ENCODE measurements at places on chromosomes 13 and 19.

GRCh38 chr19:2381148-2381820 lies 21.2 kb downstream of the TMPRSS9 start:
- DNase-seq: no peak

DNA sequence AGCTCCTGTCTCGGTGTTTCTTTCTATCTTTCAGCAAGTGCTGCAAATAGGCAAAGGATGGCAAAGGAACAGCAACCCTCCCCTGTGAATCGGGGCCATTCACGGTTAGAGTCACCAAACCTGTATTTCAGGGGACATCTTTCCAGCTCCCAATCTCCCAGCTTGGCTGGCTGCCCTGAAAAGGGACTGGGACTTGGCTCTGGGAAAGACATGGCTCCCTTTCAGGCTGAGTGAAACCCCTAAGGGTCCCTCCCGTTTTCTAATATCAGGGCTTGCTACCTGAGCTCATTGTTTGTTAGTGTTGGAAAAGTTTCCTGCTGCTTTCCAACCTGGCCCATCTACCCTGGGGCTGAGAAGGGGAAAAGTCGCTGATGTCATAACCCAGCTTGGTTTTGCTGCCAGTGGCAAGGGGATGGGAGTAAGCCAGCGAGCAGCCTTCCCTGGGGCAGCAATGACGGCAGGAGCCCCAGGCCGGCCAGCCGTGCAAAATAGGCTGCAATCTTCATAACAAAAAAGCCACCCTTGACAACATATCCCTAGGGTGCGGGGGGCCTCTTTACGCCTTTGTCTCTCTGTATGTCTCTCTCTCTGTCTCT lies 29.9 kb downstream of the SERP2 start:
- DNase-seq: no peak

- no peak for DNase-seq
Observed at GRCh38 chr19:28213470-28214082, 999.4 kb downstream of the UQCRFS1 start.

DNA sequence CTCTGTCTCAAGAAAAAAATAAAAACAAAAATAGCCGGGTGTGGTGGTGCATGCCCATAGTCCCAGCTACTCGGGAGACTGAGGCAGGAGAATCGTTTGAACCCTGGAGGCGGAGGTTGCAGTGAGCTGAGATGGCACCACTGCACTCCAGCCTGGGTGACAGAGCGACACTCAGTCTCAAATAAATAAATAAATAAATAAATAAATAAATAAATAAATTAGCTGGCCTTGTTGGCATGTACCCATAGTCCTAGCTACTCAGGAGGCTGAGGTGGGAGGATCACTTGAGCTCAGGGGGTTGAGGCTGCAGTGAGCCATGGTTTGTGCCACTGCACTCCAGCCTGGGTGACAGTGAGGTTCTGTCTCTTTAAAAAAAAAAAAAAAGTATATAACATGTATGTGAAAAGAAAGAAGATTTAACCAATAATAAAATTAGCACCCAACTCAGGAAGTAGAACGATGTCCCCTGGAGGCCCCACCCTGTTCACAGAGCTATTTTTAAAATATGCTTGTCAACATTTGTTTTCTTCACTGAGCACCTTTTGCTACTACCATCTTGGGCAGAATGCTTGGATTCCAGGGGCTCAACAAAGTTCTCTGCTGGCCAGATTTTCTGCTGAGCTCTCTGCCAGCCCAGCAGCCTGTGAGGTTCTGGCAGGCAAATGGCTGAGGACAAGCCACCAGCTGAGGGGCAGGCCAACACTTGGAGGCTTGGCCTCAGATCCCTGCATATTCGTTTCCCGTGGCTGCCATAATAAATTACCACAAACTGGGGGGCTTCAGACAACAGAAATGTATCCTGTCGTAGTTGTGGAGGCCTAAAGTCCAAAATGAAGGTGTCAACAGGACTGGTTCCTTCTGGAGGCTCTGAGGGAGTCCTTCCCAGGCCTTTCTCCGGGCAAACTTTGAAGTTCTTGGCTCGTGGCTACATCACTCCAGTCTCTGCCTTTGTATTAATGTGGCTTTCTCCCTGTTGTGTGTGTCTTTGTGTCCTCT lies 5.2 kb downstream of the SLC25A42 start:
- DNase-seq: no peak

- DNase-seq: no peak
Observed at GRCh38 chr19:18208098-18208951, 4.5 kb upstream of the RAB3A start.
